ENCODE measurements at places on chromosomes 6 and 20. TPM values are rescaled to one million over a fixed set of nuclear protein-coding genes. Genes with fewer than 3 reads are reported as not detected.

Gene SNTA1
- 7.6 TPM for total RNA-seq

Gene LBP
- under 0.01 TPM for total RNA-seq

Gene NKX2-2
- not detected for total RNA-seq

Gene TRIM31
- not detected for total RNA-seq

Gene POFUT1
- total RNA-seq = 41.4 TPM

Gene KCNQ5
- not detected for total RNA-seq

Gene MOG
- total RNA-seq = not detected

Gene OR2B6
- total RNA-seq = not detected

Gene MLN
- total RNA-seq = not detected

Gene OR12D3
- total RNA-seq = not detected

Gene TMC2
- not detected for total RNA-seq

Gene THBD
- 38.6 TPM for total RNA-seq

Data from thoracic aorta endothelial cell (primary cell).